Neural progenitor cell (in vitro differentiated cells): ENCODE measurements at places on chromosomes 1 and 21.
A peak's percentile ranks its signal among the peaks of the same experiment; 100 is the strongest.

DNA sequence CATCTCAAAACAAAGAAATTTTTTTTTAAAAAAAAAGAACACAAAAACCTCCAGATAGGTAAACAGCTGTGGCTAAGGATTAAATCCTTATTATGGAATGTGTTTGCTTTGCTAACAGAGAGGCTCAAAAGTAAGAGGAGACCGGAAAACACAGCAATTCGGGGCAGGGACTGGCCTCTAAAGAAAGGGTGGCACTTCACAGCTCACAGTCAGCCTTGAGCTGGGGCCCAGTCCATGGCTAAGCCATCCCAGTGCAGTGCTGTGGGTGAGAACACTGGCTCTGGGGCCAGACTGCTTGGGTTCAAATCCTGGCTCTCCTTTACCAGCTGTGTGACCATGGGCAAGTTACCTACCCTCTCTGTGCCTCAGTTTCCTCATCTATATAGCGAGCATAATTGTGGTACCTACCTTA, 28.2 kb downstream of the KIF17 start:
- DNase-seq: no peak

- DNase-seq: peak; percentile 40
Observed at GRCh38 chr1:227437495-227438008, 119.3 kb upstream of the CDC42BPA start.

GRCh38 chr1:173268786-173269277, 61.7 kb upstream of the TNFSF4 start:
- DNase-seq: no peak

DNA sequence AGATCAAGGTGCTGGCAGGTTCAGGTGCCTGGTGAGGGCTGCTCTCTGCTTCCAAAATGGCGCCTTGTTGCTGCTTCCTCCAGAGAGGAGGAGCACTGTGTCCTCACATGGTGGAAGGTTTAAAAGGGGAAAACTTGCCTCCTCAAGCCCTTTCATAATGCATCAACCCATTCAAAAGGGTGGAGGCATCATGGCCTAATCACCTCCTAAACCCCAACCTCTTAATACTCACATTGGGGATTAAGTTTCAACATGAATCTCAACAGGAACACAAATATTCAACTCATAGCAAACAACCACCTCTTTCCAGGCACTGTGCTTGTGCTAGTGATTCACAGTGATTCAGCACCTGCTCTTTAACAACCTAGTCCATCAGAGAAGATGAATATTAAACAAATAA, 4.2 kb downstream of the S100A12 start:
- DNase-seq: no peak

DNA sequence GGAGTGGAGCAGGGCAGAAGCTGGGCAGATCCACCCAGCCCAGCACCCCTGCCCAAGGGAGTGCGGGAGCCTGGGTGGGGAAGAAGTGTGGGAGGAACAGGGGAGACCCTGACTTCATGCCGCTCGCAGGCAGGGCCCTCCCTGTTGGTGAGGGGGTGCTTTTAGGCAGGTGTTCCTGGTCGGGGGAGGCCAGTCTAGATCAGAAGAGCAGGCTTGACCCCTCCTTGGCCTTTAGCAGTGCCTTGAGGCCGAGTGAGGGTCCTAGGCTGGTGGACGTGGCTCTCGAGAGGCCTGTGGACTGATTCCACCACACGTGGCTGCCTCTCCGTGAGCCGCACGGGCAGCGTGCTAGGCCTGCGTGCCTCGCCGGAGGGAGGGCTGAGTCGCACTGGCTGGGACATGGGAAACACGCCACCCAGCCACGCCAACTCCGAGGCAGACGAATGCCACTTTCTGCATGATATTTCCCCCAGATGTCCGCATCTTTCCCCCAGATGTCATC, 19.4 kb upstream of the COL18A1 start:
- DNase-seq: no peak

- DNase-seq: peak; percentile 76
Observed at GRCh38 chr21:34886240-34887104, 162.6 kb downstream of the RUNX1 start.

GRCh38 chr1:184608990-184609389, 145.7 kb downstream of the EDEM3 start:
- DNase-seq: no peak

DNA sequence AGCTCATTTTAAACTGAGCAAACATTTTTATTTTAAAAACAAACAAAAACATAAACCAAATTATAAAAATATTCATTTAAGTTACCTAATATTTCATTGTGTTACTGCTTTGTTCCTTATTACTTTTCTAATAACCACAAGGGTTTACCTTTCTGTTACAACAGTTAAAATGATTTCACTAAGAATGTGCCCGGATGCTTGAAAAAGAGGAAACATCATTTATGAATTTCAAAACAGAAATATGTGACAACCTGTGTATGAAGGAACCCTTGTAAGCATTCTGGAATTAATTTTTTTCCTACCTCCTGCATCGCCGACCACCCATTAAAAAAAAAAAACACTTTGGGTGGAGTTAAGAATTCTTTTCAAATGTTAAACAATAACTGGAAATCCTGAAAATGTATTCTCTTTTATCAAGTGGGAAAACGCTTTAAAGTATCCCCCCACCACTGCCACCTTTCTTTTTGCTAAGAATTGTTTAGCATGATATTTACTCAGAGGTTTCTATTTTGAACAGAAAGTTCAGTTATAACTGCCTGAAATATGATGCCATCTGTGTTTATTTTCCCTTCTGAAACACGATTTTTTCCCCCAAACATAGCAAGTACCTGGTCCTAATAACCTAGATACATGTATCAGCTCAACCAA, 9.1 kb downstream of the CYYR1 start:
- DNase-seq: no peak

GRCh38 chr1:160708801-160709200, 2.8 kb downstream of the CD48 start:
- DNase-seq: no peak

DNA sequence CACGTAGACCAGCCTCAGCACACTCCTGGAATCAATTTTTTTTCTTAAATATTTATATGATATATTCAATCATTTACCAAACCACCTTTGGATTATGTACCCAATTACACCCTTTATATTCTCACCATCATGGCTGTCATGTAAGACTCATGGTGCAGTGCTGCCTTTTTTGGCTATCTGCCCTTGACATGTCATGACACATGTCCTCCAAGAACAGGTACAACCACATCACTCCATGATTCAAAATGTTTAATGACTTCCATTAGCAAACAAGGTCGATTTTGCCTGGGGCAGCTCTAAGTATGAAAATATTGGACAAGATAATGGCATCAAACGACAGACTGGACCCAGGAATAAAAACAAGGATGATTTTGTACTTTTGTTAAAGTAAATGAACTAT, 861.1 kb upstream of the ADAMTS5 start:
- DNase-seq: no peak

DNA sequence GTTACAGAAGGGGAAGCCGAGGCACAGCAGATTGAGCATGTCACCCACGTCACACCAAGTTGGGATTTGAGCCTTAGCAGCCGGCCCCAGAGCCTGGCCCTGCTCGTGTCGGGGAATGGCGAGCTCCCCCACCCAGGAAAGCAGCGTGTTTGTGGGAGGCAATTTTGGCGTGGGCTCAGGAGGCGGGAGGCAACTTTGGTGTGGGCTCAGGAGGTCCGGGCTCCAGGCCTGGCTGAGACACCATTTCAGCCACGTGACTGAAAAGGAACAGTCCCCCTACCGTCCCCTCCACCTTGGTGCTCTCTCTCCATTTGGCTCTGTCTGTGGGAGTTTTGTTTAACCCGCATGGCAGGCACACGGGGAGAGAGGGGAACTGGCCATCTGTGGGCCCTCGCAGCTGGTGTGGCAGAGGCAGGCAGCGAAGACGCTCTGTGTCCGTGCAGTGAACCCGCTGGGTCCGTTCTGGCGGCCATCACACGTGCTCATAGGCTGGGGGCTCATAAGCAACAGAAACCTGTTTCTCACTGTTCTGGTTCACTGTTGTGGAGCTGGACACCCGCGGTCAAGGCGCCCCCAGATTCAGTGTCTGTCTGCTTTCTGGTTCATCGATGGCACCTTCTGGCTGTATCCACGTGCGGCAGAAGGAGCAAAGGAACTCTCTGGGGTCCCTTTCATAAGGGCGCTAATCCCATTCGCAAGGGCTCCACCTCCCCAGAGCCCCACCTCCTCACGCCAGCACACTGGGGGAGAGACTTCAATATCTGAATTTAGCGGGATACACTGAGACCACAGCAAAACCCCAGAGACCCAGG, 110.2 kb downstream of the CRYAA start:
- no peak for DNase-seq

DNA sequence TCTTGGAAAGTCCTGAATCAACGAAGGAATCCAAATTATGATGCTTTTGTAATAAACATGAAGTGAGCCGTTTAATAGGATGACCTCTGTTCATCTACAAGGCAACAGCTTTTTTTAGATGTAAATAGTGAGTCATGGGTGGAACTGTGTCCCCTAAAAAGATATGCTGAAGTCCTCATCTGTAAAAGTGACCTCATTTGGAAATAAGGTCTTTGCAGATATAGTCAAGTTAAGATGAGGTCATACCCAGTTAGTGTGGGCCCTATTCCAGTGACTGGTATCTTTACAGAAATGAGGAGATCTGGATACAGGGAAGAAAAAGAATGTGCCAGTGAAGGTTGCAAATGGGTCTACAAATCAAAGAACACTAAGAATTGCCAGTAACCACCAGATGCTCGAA, 1287.3 kb upstream of the ADGRL4 start:
- DNase-seq: no peak

- peak; percentile 54 for DNase-seq
Observed at GRCh38 chr1:154765970-154766369, 104.1 kb downstream of the KCNN3 start.

DNA sequence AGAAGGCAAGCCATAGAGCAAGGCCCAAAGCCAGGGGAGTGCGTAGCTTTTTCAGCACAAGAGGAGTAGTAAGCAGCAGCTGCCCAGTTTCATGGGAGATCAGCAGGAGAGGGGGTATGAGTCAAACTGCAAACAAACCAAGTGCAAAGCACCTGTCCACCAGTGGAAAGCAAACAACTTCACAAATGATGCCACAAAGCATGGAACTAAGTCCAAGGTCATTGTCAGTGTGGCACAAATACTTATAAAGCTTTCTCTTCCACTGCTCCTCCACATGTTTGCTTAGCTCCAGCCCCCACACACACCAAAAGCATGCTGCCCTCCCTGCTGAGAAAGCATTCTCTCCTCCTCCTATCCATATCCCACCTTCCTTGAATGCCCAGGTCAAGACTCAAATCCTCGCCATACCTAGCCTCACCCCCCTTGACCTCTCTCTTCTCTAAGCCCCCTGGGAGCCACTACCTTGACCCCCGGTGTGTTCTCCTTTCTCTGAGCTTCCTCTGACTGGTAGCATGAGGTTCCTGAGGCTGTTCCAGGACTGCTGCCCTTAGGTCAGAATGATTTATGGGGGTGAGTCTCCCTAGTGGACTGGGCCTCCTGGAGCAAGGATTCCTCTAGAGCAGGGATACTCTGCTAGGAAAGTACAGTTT, 70.4 kb downstream of the DMAP1 start:
- no peak for DNase-seq

- DNase-seq: no peak
Observed at GRCh38 chr1:115137191-115137590, 47.9 kb upstream of the TSPAN2 start.

DNA sequence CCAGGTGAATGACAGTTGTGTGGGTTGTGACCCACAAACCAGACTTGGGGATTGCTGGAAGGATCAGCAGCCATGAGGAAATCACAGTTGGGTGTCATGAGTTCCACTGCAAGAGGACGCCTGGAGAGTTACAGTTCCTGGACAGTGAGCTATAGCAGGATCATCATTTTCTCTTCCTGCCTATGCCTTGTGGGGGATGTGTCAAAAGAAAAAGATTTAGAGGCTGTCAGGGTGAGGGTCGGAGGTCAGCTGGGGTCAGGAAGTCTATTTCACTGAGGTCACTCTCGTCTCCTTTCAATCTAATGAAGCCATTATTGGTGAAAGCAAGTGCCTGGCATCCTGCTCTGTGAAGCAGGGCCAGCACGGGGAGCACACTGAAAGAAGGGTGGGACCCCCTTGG, 7.0 kb upstream of the LIN28A start:
- peak; percentile 62 for DNase-seq

GRCh38 chr1:51966559-51966958, 23.9 kb downstream of the RAB3B start:
- no peak for DNase-seq

DNA sequence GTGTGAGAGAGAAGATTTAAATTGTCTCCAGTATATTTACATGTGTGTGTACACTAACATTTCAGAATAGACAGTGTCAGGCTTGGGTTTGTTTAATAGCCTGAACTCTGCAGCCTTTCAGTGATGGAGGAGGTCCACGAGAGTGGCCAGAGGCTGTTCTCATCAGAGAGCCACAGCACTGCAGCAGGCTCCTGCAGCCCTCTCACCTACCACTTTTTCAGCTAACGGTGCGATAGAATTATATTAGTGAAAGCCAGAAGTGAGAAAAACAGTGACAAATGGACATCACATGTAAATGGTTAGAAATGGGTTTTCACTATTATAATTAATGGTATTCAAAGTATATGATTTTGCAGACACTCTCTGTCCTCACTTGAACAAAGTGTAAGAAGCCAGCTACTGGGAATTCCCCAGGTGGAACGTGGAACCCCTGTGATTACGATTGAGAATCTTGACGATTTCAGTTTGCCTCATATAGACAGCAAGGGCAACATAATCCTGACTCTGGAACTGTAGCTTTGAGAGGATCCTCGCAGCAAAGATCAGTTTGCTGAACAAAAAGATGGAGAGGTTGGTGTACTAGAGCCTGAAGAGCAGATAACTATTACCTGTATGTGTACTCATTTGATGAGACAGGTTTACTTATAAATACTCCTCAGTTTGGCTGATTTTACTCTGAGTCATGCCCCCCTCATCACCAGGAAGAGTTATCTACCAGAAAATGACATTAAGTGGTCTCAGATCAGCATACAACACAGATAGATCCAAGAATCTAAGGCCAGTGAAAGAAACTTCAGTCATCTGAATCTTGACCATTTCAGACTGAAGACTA, 31.4 kb downstream of the IFI16 start:
- no peak for DNase-seq
